ENCODE measurements at places on chromosomes 6 and 20.

DNA sequence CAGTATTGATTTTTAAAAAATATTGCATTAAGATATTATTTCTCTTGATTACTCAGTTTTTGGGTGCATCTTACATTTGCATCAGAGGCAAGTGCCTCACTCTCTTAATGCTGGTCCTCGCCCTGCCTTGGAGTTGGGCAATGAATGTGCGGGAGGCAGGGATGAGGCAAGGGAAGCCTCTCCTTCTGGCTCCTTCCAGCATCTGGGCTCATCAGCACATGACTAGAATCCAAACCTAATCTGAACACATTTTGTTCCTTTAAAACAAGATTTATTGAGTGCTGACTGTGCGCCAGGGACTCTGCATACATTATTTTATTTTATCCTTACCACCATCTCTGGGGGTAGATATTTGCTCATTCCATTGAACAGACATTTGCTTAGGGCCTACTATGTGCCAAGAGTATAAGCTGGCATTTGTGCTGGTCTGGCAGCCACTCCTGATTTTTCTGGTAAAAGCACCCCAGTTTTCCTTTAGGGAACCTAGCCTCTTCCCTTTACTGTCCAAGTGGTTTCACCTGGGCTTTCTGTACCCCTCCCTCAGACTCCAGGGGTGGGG lies 71.9 kb upstream of the ZNFX1 start:
- no peak for DNase-seq

DNA sequence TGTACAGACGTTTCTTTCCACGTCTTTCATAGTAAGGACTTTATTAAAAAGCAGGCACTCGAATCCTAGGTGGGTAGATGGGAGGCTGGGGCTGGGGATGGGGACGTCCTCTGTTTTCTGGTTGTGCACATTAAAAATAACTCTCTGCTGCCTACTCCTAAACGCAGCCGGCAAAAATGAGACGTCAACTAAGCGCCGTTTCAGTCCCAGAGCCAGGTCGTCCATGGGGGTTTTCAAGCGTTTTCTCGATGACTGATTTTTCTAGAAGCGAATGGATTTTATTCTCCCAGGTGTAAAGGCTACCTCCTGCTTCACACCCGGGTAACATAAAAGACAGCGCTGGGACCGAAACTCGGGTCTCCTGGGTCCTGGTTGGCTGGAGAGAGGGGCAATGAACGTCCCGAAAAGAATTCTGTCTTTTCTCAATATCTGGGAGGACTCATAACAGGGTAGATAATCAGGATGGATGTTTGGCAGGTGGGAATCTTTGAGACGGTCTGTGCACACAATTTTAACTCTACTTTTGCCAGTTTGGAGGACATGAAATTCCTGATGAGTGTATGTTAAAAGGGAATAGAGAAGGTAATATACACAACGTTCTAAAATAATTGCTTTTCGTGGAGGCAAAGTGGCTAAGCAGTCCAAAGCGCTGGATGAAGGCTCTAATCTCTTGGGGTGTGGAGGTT lies 25.2 kb downstream of the GPX6 start:
- DNase-seq = peak; percentile 45

GRCh38 chr6:163620670-163621330 lies 206.3 kb downstream of the QKI start:
- DNase-seq = no peak

DNA sequence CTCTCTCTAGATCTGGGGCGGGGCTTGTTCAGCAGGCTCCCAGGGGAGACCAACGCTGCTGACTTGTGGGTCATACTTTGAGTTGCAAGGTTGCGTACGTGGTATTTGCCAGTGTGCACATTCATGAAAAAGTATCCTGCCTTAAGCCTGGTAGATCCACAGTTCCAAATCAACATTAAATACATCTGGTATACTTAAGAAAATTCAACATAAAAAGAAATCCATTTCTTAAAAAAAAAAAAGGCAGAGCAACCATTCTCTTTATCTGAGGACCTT lies 81.4 kb downstream of the SLC22A3 start:
- no peak for DNase-seq
